ENCODE measurements at places on chromosomes 2 and 18.

GRCh38 chr18:34729740-34730355 lies 19.8 kb downstream of the DTNA start:
- DNase-seq = peak; percentile 40

DNA sequence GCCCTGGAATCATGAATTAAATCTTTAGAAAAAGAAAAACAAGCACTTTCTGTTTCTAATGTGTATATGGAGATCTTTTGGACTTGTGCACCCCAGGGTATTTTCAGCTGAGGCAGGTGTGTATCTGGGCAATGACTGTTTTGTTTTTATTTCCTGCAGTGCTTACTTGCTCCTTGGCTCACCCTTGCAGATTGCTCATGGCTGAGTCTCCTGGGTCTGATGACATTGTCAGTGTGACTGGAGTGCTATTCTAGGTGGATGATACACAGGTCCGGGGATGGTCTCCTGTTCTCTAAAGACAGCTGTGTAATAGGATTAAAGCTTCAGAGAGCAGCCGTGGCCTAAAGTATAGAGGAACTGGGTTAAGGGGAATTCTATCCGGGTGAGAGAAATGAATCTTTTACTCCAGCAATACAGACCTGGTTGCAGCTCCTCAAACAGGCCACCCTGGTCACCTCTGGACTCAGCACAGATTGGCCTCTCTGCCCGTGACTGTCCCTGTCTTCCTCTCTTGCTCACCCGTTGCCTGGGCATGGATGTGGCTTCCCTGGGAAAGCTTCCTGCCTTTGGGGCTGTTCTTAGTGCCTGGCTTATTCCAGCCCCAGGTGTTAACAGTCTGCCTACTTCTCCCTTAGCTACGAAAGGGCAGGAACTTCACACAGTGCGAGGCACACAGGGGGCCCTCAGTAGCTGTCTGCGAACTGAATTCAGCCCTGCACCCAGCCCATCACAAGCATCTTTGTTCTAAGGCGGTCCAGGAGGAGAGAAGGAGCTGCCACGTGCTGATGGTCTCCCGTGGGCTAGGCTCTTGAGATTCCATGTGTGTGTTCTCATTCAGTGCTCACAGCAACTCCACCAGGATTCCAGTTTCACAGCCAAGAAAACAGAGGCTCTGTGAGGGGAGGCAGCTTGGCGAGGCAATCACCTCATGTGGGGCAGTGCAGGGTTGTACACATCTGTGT lies 84.3 kb downstream of the ACOXL start:
- no peak for DNase-seq

- no peak for DNase-seq
Measured at GRCh38 chr18:37663446-37663845, 97.8 kb upstream of the CELF4 start.

- no peak for DNase-seq
Measured at GRCh38 chr2:101188683-101189405, 37.7 kb upstream of the TBC1D8 start.

DNA sequence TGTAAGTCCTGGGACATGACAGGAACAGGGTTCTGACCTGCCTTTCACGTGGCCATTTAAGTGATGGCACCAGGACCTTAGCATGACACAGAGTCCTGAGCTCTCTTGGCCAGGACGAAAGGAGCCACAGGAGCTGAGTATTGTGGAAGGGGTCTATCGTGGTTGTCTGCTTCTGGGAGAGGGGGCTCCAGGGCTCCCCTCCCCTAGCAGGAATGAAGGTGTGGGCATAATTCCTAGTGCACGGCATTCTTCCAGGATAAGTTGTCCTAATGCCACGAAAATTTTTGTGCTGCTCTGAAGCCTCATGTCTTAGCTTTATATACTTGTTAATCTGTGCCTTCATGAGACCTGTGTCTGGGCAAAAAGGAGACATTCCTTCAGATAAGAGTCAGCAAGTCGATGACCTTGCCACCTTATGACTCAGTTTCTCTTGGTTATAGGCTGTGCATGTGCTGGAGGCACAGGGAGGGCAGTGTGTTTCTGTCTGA lies 17.1 kb downstream of the GATA6 start:
- no peak for DNase-seq

GRCh38 chr2:115414466-115414865 lies 972.0 kb downstream of the DPP10 start:
- DNase-seq = no peak

DNA sequence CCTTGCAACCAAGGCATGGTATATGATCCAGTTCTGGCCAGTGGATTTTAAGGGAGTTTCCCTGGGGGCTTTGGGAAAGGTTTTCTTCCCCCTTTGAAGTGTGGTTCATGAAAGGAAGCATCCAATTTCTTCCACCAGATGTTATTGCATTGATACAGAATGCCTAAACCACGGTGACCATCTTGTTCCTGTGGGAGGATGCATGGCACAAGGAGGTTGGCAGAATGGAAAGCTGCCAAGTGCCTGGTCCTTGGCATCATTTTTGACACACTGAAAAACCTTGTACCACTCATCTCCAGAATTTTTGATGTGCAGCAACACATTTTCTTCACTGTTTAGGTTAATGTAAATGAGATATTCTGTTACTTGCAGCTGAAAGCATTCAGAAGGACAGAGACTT lies 55.2 kb upstream of the CXCR4 start:
- peak; percentile 62 for DNase-seq

GRCh38 chr2:203280428-203281064 lies 41.7 kb downstream of the CYP20A1 start:
- DNase-seq = no peak

DNA sequence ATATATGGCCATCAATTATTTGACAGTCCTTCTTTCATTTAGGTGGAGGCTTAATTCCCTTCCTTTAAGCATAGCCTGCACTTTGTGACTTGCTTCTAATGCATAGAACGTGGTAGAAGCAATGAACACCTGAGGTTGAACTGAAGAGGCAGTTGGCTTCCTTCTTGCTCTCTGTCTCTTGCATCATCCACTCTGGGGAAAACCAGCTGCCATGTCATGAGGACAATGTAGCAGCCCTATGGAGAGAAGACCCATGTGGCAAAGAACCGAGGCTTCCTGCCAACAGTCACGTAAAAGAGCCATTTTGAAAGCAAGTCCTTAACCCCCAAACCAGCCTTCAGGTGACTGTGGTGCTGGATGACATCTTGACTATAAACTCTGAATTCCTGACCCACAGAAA lies 46.8 kb downstream of the ATOH8 start:
- no peak for DNase-seq

DNA sequence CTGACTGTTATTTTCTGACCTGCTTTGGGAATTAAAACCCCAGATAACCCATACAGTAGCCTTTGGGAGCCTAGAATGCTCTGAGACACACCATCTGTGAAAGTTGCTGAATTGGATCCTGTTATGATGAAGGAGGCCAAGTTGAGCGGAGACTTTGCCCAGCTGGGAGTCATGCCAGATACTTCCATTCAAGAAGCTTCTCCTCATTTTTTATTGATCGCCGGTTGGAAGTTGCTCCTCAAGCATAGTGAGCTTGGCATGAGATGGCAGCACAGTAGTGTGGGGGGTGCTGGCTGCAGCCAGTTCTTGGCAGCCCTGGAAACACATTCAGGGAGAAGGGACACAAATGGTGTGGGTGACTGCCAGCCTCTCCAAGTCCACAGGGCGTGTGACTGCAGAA lies 270.7 kb upstream of the NRP2 start:
- DNase-seq = no peak

DNA sequence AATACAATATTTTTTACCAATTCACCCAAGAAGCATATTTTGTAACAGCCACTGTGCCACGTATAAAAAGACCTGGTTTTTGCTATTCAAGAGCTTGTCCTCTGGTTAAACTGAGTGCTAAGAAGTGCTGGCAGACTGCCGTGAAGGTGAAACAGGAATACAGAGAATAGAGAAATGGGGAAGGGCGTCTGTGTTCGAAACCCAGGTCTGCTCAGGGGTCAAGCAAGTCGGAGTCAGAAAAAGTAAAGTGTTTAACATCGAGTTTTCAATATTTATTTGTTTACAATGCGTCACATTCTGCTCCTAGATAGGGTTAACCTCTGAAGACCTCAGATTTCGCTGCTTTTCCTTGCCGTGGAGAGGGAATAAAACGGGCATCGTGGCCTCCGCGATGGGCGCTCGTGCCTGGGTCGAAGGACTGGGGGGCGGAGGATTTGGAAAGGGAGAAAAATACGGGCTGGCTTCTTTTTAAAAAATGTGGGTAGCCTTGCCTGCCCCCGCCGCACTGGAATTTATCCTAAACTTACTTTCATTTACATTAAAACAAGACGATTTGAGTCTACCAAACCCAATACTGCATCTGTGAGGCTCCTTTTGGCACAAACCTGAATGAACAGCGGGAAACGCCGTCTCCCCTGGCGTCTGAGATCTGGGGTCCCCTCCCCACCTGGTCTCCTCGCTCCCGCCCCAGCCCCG lies 1.1 kb upstream of the SNTG2 start:
- no peak for DNase-seq

DNA sequence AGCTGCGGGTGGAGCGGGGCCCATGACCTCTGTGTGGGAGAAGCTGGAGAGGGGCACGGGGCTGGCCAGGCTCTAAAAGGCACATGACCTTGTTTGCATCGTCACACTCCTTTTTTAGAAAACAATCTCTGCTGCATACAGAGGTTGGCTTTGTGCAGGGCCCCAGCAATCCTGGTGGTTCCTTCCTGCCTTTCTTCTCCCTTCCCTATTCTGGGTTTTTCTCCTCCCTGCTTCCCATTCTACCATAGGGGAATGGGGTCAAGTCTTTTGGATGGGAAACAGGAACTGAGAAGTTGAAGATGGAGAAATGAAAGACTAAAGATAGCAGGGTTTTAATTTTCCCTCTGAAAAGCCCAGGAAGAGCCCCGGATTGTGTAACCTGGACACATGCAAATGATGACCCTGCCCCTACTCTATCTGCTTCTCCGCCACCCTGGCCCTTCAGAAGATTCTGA lies 53.9 kb downstream of the ASAP2 start:
- no peak for DNase-seq

- DNase-seq = no peak
Measured at GRCh38 chr2:139365189-139365588, 585.0 kb upstream of the NXPH2 start.

GRCh38 chr2:54550547-54550946 lies 94.4 kb downstream of the SPTBN1 start:
- DNase-seq = no peak

DNA sequence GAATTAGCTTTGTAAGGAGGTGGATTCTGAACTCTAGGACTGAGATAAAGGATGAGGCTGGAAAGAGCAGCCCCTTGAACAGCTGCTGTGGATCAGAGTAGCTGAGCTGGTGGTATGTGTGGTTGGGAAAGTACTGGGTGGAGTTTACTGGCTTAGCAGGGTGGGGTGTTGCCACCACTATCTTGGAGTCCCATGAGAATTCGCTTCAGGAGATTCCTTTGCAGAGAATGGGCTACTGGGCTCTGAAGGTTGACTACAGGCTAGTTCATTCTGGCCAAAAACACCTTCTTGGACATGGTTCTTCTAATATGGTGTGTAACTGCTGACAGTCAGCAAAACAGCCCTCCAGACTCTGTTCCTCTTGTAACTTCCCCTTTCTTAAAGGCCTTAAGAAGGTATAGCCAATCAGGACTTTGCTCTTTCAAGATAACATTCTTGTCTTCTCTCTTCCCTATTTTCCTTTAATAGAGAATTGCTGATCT lies 52.7 kb downstream of the TET3 start:
- no peak for DNase-seq

GRCh38 chr2:10014418-10015190 lies 28.7 kb upstream of the KLF11 start:
- DNase-seq = no peak

DNA sequence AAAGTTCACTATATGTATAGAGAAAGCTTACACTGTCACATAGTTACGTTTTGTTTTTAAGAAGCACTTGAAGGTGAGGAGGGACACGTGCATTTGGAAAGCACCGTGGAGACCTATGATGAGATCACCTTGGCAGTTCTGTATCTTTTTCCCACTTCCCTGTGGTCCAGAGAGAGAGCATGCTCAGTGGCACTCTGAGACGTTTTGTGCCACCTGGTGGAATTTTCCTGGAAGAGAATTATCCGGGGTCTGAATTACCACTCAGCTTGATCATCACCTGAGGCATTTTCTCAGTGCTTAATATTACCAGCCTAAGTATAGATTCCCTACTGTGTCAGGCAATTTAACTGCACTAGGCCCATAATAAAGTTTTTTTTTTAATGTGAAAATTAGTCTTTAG lies 469.4 kb upstream of the SMIM21 start:
- no peak for DNase-seq

DNA sequence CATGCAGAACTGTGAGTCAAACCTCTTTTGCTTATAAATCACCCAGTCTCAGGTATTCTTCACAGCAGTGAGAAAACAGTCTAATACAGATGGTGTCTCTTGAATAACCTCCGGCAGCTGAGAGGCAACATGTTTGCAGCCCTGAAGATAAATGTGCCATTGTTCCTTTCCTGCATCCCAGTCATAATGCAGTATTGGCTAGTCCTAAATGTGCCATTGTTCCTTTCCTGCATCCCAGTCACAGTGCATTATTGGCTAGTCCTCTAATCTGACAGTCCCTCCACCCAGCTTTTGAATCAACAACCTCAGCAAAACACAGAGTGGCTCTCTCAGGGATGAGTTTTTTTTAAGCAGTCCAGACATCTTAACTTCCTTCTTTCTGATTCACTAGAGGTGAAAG lies 550.7 kb downstream of the RIT2 start:
- DNase-seq = no peak

Data from testis (tissue), 5 donors.